ENCODE measurements at places on chromosomes 11 and 22. TPM values are rescaled to one million over a fixed set of nuclear protein-coding genes. Genes with fewer than 3 reads are reported as not detected.

LRP4 gene
- total RNA-seq: 23.6 TPM

PICALM gene
- 162 TPM for total RNA-seq

WBP2NL gene
- total RNA-seq: 1.9 TPM

AIFM3 gene
- total RNA-seq: 156 TPM

C1QTNF4 gene
- total RNA-seq: 0.85 TPM

MEI1 gene
- total RNA-seq: 1.8 TPM

CCDC89 gene
- 1.4 TPM for total RNA-seq

GRCh38 chr11:102632026-102632425, 6.9 kb upstream of the MMP20 start:
- DNase-seq: no peak

DNA sequence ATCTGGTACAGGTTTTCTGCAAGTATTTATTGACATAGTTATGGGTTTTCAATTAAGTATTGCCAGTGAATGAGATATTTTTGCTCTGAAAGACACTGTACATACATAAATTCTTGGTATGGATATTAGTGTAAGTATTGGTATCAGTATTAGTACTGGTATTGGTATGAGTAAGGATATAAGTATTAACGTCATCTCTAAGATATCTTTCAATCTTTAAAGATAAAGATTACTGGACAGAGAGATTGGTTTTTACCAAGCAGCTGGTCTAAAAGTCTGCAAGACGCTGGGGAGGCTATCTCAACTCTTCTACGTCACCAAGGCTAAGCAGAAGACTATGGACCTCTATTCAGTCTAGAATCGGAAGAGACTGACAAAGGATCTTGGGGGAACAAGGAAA, 234.5 kb downstream of the NXPE2 start:
- no peak for DNase-seq

GRCh38 chr11:15114501-15115475, at the start of gene INSC:
Gene INSC (plus strand): TSS chr11:15114923. CDS start chr11:15149175, 34,252 bp downstream.
- no peak for DNase-seq

- no peak for DNase-seq
These were observed 123.8 kb upstream of the FGF3 start for GRCh38 chr11:69943066-69943465.

DNA sequence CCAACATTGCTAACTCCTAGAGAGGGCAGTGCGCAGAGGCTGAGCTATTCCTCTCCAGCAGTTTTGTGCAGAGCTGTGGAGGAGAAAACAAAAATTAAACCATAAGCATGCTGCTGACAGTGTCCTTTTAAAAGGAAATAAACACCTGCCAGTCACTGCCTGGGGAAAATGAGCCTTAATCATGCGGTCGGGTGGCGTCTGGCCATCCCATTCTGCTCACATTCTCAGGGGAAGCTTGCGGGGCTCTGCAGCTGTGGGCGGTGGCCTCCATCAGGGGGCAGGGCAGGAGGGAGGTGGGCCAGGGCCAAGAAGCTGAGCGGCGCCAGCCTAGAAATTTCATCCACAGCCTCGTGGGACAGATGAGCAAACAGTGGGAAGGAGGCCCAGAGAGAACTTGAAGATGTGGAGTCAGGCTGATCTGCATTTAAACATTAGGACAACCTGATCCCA, 71.0 kb upstream of the TP53I11 start:
- DNase-seq: peak; percentile 49

DNA sequence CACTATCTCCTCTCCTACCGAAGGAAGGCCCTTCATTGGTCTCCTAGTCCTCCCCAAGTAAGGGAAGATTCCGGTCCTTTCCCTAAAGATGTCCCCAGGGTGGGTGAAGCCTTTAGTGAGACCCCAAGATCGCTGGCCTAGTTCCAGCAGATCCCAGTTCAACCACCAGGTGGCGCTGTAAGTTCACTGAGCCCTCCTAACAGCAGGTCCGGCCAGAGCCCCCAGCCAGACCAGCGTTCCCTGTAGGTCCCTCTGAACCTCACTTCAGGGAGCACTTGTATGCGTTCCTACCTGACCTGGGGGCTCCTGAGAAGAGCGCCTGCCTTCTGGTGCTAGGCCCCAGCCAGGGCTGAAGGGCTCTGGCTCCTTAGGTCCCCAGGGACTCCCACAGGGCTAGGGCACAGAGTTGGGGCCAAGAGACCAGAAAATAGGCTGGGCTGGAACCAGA, 38.1 kb downstream of the LMO1 start:
- DNase-seq: peak; percentile 66

GRCh38 chr11:114308689-114309089, 12.5 kb downstream of the NNMT start:
- DNase-seq: no peak

DNA sequence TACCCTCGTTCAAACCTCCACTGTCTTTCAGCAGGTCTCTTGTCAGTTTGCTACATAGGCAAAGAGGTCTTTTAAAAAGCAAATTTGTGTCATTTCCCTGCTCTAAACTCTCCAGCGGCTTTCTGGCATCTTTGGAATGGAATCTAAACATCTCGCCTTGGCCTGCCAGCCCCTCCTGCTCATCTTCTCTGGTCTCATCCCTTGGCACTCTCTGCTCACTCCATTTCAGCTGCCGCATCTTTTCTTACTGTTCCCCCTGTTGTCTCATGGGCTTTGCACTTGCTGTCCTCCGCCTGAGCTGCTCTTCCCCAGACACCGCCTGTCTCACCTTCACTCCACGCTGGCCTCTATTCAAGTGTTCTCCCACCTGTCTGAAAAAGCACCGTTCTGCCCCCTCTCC, 46.6 kb downstream of the BMAL1 start:
- DNase-seq: no peak

DNA sequence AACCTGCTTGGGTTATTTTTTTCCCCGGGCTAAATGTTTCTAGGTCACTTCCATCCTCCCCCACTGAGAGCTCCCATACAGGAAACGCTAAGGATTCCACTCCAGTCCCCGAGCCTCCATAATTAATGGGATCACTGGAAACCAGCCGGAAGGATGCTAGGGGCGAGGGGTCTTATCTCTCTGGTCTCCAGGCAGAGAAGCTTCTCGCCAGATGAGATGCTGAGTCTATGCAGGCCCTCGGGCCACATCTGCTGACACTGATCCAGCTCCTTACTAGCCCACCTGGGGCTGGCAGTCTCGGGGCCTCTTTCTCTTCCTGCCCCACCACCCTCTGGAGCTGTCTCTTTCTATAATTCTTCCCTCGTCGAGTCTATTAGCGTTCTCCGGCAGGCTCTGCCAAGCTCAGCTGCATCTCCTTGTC, 125.9 kb upstream of the SYT13 start:
- no peak for DNase-seq

DNA sequence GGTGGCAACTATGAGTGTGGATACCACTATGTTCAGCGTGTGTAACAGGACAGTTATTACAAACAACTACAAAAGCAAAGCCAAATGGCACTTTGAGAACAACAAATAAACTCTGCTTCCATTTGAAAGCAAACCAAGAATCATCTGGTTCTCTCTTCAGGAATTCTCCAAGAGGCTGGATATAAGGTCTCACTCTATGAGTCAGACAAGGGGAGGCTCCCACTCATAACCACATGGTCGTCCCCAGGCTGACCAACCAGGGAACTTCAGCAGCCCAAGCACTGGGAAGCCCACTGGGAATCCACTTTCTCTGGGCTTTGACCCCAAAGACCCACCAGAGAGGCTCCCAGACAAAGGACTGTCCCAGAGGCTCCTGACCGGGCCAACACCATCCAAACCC, 35.3 kb downstream of the DGCR2 start:
- no peak for DNase-seq

DNA sequence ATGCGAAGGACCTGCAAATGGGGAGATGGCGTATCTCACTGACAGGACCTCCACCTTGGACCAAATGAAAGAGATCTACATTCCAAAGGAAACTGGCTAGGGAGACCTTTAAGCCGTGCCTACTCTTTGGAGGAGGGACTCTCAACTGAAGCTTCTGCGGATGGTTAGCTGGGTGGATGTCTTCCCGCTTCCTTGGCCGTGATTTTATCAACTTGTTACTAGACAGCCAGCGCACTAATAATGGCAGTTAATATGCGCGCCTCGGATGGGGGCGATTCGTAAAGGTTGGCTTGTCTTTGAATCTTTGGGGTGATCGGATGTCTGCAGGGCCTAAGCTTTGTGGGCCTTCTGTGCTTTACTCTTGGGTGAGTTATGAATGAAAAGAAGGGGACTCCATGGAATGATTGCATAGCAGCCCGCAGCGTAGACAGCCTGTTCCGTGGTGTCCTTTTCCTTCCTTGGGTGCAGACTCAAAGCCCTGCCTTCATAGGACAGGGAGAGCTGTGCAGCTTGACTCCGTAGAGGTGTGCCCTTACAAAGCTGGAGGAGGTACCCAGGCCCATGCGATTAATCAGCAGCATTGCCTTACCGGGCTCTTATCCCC, 1.5 kb downstream of the ZNRF3 start:
- DNase-seq: peak; percentile 41

DNA sequence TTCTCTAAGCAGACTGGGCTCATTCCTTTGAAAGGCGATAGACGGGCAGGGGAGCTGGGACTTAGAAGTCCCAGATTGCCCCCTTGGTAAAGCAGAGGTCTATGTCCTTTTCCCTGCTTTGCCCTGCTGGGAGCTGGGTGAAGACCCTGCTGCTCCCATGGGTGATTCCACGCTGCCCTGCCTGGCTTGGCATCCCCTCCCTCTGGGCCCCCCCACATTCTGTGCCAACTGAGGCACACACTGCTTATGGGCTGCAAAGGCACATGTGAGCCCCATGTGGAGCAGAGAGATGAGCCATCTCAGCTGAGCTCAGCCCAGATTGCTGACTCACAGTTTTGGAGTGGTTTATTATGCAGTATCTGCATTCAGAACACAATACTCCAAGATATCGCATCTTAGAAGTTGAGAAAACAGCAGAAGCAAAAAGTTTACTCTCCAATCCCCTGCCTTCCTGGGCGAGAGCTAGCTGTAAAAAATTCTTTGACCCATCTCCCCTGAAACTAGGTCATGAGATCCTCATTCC, 127.2 kb downstream of the ST3GAL4 start:
- DNase-seq: no peak

- no peak for DNase-seq
These were observed 72.8 kb downstream of the ALX4 start for GRCh38 chr11:44237156-44237555.

DNA sequence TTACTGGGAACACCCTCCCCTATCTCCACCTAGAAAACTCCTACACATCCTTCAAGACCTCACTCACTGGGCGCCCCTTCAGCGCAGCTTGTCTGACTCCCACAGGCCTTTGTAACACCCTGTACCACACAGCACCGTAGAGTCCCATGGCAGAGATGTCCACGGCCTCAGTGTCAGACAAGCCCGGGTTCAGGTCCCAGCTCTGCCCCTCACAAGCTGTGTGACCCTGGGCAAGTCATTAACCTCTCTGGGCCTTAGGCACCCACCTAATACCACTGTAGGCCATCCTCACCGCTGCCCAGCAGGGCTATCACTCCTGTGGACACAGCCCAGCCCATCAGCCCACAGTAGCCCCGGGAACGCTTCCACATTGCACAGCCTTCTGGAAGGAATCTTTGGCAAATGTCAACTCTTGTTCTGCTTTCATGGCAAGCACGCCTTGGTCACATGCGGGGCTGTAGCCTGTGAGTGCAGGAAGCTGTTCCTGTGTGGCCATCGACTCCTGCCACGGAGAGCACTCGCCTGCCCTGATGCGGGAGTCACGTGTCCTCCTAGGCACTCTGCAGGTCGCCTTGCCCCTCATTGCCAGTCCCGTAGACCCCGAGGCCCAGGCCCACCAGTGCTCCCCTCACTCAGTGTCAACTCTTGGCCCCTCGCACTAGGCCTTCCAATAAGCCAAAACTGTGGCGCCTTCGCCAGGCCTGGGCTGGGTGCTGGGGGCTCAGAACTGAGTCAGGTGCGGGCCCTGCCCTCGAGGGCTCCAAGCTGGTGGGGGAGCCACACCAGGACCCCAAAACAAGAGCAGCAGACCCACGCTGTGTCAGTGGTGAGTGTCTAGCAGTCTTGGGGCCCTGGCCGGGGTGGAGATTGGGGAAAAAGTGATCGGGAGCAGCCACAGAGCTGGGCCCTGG, 32.9 kb upstream of the RFPL3 start:
- no peak for DNase-seq

GRCh38 chr11:12182676-12183541, 72.5 kb downstream of the MICAL2 start:
- DNase-seq: no peak

- DNase-seq: peak; percentile 38
These were observed 451.3 kb downstream of the TBC1D22A start for GRCh38 chr22:47213571-47214230.

- DNase-seq: no peak
These were observed 649.5 kb upstream of the CCDC179 start for GRCh38 chr11:23509821-23510220.

DNA sequence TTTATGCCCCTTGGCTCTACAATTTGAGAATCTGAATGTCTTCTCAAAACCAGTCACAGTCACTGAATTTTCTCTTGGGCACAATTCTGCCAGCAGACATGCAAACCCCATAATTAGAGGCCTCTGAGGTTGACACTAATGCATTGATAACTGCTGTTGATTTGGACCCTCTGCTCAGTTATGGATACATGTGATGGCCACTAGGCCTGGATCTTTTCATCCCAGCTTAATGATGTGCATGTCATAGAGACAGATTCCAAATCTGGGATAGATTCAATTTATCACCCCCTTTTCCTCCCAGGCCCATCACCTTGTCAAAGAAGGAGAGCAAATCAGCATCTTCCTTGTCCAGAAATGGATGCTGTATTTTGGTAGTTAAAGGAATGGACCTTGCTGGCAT, 92.2 kb downstream of the C11orf91 start:
- DNase-seq: no peak

DNA sequence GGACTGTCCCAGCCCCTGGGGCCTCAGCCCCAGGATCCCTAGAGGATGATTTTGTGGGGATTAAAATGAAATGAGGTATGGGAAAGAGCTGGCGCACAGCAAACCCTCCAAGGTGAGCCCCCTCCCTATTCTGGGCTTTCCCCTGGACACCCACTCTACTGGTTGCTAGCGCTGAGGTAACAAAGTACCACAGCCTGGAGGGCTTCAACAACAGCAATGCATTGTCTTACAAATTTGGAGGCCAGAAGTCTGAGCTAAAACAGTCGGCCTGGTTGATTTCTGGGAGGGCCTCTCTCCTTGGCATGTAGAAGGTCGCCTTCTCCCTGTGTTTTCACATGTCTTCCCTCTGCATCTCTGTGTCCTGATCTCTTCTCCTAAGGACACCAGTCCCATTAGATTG, 913.6 kb downstream of the NTM start:
- no peak for DNase-seq

GRCh38 chr11:10797531-10797930, 11.2 kb downstream of the EIF4G2 start:
- no peak for DNase-seq

DNA sequence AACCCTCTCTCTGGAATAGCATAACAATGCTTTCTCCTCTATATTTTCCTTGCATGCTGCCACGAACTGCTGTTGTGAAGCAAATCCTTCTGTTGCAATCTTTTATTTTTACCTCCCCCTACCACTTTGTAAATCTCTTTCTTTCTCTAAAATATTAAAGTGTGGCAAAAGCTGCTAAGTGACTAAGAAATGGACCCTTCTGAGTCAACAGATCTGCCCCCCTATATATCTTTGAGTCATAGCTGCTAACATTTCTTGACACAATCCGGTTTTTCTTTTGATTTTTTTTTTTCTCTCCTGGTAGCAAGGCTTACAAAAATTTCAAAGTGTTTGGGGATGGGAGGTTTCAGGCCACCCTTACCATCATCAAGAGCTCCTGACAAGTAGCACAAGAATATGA, 39.0 kb upstream of the KIRREL3 start:
- no peak for DNase-seq

GRCh38 chr11:92314499-92314898, 89.9 kb downstream of the FAT3 start:
- no peak for DNase-seq

- DNase-seq: no peak
These were observed 7.7 kb upstream of the SYVN1 start for GRCh38 chr11:65141896-65142494.

Data from colonic mucosa (tissue), 4 donors.